ENCODE measurements at places on chromosomes 4 and X.

GRCh38 chr4:185559915-185560281 is 24.6 kb upstream of the PDLIM3 start:
- no peak for DNase-seq

DNA sequence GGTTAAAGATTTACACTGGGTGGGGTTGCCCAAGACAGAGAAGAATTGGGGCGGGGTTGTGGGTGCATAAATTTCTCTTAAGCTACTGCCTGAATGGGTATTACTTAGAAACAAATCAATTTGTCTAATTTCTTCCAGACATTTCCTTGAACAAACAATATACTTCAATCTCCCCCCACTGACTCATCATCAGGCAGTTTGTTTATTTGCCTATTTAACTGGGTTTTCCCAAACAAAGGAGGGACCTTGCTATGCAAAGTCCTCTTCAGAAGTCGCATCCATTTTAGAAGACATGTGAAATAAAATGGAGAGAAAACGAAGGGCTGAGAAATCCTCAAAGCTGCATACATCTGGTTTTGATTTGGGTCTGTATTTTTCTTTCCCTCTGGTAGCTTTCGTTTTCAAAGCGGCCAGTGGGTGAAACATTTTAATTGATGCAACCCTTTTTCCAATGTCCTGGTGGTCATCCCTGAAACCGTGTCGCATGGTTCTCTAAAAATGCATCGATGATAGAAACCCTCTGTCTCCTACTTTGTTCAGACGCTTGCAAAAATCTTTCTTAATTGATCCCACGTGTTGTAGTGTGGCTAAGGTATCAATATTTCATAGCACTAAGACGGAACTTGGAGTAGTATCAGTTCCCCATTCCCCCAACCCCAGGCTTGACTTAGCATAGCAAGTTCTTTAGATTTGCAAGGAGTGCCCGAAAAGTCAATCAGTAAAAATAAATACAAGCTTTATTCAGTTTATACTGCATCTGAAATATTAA is 115.1 kb upstream of the MXRA5 start:
- no peak for DNase-seq

DNA sequence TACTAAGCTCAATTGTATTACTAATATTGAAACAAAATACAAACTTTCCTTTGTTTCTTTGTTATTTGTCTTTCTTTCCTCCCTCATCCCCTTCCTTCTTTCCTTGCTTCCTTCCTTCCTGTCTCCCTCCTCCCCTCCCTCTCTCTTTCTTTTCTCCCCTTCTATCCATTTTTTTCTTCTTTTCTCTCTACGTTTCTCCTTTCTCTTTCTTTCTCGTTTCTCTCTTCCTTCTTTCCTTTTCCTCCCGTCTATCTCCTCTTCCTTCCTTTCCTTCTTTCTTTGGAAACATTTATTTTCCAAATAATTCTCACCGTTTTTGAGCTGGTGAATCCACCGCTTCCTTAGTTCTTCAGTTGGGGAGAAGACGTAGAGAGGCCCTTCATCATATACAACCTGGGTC is 16.3 kb downstream of the BTK start:
- no peak for DNase-seq

GRCh38 chr4:162634390-162634789 is 470.6 kb upstream of the FSTL5 start:
- DNase-seq = no peak

DNA sequence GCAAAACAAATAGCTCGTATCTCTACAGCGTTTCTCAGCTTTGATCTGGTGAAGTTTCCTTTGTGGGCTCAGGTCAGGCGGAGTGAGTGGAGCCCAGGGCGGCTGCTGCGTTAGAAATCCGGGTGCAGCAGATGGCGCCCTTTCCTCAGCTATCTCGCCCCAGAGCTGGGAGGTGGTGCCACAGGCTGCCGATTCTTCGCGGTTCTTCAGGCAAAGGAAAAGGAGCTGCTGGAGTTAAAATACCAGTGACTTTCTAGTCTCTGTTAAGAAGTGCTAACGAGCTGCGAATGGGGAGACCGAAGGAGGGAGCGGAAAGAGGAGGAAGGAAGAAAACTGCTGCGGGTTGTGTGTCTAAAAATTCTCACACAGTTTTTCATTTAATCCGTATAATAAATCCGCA is 114.6 kb downstream of the CPE start:
- peak; percentile 87 for DNase-seq

- no peak for DNase-seq
Observed at GRCh38 chrX:53357799-53358530, 64.5 kb downstream of the SMC1A start.

DNA sequence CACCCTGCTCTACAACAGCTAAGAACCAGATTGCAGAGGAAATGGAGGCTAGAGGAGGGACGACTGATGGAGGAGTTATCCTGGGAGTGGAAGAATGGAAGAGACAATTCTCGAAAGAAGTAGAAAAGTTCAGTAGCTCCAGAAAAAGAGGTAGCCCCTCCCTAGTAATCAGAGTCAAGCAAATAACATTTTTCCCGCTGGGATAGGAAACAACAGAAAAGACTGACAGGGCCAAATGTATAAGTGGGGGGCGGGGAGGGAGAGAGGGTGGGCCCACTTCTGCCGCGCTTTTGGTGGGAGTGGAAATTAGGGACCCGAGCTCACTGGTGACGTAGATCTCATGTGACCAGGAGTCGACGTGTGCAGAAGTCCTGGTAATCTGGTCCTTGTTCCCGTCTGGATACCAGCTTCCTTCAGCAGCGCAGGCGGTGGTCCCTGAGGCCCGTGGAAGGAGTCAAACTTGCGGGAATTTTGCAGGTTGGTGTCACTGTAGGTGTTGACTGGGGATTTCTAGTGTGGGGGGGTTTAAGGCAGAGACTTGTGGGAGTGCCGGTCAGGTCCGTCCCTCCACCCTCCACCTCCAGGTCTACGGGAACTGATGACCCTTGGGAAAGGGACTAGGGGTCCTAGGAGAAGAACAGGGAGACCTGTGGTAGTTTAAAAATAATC is at the start of gene TCEAL9:
TSS of gene TCEAL9 (plus strand) at position 377 of the 669 bp plus-strand sequence. CDS start 1,179 bp downstream, outside the sequence.
- peak; percentile 78 for DNase-seq

- no peak for DNase-seq
Observed at GRCh38 chr4:133474501-133474900, 325.4 kb downstream of the PCDH10 start.

- no peak for DNase-seq
Observed at GRCh38 chrX:129876771-129877305, 29.1 kb upstream of the UTP14A start.

DNA sequence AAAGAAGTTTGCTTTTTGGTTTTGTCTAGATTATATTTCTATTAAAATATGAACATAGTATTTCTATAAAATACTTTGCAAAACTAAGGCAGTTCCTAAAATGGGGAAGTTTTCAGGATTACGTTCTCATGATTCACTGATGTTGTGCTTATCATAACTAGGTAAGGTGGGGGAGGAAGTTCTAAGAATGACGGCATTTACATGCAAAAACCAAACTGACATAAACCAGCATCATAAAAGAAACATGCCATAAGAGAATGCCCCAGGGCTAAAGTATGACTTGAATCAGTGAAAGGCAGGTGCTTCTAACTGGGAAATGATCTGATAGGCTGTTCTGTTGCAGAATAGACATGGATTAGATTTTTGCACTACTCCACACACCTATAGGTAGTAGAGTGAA is 204.7 kb upstream of the JADE1 start:
- no peak for DNase-seq

DNA sequence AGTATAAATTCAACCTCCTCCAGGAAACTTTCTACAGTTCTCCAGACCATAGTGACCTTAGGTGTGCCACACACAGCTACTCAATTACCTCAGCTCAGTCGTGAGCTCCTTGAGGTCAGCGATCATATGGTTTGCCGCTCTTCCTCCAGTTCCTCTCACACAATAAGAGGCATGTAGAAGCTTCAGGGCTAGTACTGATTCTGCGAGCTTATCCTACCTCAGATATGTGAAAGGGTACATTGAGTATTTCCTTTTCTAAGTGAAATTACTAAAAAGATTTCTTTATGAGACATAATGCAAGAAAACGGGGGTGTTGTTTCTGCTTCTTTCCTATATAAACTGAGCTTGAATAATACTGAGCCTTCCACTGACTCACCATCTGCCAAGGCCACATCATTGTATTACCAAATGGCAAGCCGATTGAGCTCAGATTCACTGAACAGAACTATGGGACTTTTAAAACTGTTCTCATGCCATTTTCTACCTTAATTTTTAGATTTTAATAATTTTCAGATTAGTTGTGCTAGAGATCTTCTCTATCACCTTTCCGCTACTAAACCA is 183.1 kb downstream of the HS6ST2 start:
- DNase-seq = no peak

GRCh38 chr4:57410331-57411052 is 300.3 kb upstream of the IGFBP7 start:
- DNase-seq = no peak

DNA sequence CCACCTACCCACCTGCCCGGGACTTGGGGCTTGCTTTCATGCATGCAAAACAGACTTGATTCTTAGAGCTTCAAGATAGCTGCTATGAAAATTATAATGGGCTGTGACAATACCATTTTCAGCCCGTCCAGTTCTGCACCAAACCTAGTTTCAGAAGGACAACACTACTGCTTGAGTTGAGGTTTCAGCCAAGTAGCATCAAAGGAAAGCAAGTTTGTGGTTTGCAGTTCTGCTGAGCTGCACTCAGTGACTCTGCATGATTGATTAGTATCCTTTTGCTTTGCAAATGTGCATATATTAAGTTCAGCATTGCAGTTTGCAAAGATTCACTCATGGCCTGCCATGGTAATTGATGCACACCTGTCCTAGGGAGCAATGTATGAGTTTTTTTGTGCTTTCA is 442.7 kb downstream of the RPA4 start:
- no peak for DNase-seq

DNA sequence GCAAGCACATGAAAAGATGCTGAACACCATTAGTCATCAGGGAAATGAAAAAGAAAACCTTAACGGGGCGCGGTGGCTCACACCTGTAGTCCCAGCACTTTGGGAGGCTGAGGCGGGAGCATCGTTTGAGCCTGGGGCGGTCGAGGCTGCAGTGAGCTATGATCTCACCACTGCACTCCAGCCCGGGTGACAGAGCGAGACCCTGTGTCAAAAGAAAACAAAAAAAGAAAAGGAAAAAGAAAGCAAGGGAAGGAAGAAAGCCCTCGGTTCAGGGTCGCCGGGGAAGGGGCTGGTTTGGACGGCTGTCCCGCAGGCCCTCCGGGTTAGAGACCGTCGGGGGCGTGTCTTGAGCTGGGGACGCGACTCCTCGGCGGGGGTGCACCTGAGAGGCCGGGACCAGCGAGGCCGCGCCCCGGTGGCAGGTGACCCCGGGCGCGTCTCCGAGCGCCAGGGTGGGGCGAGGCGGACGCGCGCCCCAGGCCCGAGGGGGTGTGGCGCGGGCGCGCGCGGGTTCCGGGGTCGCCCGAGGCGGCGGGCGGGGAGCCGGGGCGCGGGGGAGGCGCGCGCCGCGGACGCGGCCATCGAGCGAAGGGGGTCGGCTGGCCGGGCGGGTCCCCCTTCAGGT is 478 bp upstream of the PLXNA3 start:
- no peak for DNase-seq

DNA sequence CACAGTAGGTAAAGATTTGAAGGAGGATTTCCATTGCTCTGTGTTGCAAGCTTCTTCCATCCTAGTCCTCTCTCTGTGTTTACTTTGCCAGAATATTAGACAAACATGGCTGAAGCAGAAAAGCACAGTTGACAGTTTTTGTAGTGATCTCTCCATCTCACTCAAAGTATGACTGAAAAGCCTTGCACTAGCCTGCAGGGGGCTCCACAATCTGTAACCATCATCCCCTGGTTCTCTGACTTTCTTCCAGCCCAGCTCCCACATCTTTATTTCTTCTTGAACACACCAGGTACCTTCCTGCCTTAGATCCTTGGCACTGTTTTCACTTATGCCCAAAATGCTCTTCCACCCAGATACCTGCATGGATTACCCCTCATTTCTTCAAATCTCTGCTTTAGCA is 34.1 kb upstream of the HHIP start:
- DNase-seq = no peak

- DNase-seq = peak; percentile 71
Observed at GRCh38 chr4:81722290-81722851, 250.7 kb upstream of the RASGEF1B start.

GRCh38 chrX:124238268-124238667 is 94.2 kb upstream of the TEX13D start:
- DNase-seq = no peak

- DNase-seq = no peak
Observed at GRCh38 chr4:16626945-16627344, 271.5 kb downstream of the LDB2 start.

- no peak for DNase-seq
Observed at GRCh38 chr4:83250687-83251446, 33.7 kb downstream of the COQ2 start.

DNA sequence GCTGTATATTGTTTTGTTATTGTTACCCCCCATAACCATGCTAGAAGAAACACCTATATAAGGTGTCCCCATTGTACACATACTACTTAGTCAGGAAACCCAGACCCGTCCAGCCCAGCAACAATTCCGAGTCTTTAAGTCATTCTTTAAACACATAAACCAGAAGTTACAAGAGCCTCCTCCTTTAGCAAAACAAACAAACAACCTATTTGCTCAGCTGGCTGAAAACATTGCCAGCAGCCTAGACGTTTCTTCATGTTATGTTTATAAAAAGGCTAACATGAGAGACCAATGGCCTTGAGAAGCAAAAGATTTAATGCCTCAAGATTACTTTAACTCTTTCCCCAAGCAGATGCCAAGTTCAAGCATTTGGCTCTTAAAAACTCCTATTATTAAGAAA is 1.4 kb downstream of the ACOX3 start:
- no peak for DNase-seq

GRCh38 chr4:158856852-158857251 is 88.0 kb downstream of the FNIP2 start:
- no peak for DNase-seq

DNA sequence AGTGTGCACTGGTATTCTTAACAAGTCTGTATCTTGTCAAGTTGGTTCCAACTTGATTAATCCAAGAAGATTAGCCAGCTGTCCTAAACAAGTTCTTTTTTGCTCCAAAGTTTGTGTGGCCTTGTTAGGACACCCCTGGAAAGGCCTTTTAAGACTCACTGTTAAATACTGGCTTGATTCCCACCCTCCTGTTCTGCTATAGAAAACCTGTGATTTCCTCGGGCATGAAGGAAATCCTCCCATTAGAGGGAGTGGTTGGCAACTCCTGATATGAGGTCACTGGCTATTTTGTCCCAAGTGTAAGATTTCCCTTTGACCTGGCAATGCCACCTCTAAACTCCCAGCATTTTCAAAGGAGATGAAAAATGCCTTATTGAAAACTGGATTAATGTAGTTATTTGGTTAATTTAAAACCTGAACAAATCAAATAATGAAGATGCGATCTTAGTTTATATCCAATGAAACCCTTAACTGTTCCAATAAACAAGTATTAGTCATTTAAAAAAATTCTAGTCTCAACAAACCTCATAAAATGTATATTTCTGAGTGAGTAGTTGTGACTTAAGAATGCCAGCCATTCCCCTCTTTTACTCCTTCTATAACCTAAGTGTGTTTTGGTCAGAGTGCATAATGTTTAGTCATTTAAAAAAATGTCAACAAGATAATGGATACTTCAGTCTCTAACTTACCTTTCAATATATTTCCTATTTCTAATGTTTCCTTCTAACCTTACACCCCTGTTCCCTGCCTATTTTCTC is 94.4 kb downstream of the NPNT start:
- DNase-seq = no peak

GRCh38 chr4:8372506-8372905 is 68.0 kb downstream of the ACOX3 start:
- DNase-seq = no peak

- DNase-seq = no peak
Observed at GRCh38 chr4:140094438-140095420, 59.3 kb downstream of the MAML3 start.

Measured in ecto neural progenitor cell (in vitro differentiated cells).